ENCODE measurements at places on chromosomes 12 and 14.

- no peak for DNase-seq
Observed at GRCh38 chr12:89951050-89951693, 242.5 kb upstream of the ATP2B1 start.

DNA sequence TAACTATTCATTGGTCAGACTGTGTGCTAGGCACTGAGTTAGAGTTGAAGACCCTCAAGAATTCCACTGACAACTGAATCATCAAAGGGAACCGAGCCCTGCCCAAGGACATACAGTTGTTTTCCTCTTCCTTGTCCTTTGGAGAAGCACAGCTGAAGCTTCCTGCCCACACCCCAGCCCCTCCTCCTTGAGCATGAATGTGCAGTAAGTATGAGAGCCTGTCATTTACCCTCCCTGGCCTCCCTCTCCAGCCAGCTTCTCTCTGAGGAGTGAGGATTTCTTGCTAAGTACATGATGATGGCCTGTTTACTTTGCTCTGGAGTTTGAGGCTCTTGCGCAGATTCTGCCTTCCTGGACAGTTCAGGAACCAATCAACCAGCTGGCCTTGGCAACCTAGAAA is 235.2 kb downstream of the CACNA1C start:
- DNase-seq = no peak

GRCh38 chr12:31362759-31363415 is 36.9 kb upstream of the SINHCAF start:
- DNase-seq = peak; percentile 14

- no peak for DNase-seq
Observed at GRCh38 chr14:71418532-71419245, 511.4 kb downstream of the PCNX1 start.

GRCh38 chr14:74324931-74325361 is 22.2 kb upstream of the ABCD4 start:
- no peak for DNase-seq

GRCh38 chr12:121392325-121392716 is 7.6 kb upstream of the RNF34 start:
- no peak for DNase-seq

GRCh38 chr14:63418020-63418419 is 99.3 kb upstream of the GPHB5 start:
- no peak for DNase-seq

- no peak for DNase-seq
Observed at GRCh38 chr12:124904306-124905098, 9.9 kb downstream of the UBC start.
